ENCODE measurements at places on chromosomes 11 and 22.

DNA sequence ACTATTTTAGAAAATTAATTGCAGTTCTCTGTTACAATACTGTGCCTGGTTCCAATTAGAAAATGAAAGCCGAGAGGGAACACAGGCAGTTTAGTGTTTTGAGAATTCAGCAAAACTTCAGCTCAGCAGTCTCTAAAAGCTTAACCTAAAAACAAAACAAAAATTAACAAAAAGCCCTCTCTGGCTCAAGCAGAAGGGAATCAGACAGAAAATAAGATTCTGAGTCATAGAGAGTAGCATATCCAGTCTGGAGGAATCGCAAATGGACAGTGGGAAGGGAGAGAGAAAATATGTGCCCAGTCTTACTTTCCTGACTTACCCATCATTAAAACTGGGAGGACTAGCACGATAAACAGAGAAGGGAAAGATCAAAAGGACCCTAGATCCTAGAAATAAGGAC, 38.1 kb upstream of the CHRM4 start:
- DNase-seq = no peak

DNA sequence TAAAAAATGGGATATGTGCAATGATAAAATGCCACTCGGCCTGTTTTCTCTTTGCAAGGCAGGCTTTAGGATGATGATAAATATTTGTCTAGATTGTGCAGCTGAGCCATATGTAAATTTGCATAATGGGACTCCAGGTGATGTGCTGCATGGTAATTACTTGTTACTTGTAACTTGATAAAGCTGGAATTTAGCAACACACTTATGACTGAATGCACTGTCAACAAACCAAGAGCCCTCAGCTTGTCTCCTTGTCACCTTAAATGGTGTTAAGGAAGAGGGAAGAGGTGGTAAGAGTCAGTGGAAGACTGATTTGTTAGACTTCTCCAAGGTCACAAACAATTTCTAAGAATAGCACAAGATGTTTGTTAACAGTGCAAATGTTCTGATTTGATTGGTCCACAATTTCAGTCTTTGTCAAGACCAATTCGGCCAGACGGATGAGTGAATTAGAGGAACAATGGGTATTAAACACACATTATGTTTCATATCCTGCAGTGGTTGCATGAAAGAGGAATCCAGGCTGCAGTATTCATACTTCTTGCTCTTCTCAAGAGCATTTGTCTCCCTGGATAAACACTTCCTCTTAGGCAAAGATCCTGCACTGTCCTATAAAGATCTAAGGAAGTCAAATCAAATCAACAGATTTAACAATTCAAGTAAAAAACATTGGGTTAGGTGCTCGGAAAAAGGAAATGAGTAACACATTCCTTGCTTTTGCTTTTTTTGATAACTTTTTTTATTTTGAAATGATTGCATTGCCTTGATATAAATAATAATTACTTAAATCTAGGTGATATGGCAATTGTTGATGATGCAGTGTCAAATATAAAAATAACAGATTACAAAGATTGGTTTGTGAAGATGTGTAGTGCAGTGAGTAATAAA, 448.3 kb upstream of the DDI1 start:
- DNase-seq = no peak

GRCh38 chr11:113623114-113623513, 83.0 kb downstream of the TMPRSS5 start:
- DNase-seq = no peak

DNA sequence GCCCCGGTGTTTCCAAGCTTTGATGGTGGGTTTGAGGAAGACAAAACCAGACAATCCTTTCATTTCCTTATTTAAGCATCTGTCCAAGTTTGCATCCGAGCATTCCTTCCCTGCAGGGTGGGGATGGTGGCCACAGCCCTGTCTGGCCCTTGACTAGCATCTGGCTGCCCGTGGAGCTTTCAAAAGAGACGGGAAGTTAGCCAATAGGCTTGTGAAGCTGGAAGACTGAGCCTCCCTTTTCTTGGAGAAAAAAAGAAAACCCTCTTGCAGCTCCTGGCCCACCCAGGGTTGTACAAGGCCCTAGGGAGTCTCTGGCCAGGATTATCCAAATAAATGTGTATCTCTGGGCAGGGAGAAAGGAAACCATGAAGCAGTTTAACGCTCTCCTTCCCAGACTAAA, 60.6 kb downstream of the MICAL2 start:
- no peak for DNase-seq

DNA sequence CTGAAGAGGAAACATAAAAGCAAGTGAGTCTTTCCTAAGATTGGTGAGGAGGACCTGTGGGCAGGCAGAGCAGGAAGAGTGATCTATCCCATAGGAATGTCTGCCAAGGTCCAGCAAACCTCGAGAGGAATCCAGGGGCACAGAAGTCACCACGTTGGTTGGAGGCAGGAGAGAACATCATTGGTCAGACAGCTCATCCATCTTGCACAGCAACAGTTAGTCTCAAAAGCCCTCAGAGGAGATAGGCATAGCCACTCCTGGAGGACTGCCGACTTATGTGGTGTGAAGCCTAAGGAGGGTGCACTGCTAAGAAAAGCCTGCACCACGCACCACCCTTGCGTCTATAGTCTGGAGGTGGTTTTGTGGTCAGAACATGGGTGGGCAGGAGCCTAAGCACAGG, 109.1 kb downstream of the RASSF10 start:
- peak; percentile 63 for DNase-seq

GRCh38 chr11:34505874-34506273, 7.7 kb downstream of the ELF5 start:
- no peak for DNase-seq

DNA sequence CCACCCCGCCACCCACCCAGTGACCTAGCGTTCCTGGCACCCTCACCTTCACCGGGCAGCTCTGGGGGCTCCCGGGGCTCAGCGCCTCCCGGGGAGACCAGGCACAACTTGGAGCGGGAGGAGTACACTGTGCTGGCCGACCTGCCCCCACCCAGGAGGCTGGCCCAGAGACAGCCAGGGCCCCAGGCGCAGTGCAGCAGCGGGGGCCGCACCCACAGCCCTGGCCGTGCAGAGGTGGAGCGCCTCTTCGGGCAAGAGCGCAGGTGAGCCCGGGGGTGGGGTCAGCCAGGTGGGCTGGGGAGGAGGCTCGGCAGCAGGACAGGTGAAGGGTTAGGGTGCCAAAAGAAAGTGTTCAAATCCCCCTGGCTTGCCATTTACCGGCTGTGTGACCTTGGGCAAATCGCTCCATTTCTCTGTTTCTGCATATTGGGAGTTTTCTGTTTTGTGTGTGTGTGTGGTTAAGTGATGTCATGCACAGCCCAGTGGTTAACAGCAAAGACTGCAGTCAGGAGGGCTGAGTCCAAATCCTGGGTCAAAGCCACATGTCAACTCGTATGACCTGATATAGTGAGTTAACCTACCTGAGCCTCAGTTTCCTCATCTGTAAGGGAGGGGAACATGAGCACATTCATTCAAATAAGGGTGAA, 29.5 kb downstream of the TRIOBP start:
- no peak for DNase-seq

- DNase-seq = no peak
Observed at GRCh38 chr11:2867142-2867541, 18.4 kb downstream of the CDKN1C start.

GRCh38 chr22:24683691-24684090, 80.7 kb downstream of the GGT1 start:
- no peak for DNase-seq

DNA sequence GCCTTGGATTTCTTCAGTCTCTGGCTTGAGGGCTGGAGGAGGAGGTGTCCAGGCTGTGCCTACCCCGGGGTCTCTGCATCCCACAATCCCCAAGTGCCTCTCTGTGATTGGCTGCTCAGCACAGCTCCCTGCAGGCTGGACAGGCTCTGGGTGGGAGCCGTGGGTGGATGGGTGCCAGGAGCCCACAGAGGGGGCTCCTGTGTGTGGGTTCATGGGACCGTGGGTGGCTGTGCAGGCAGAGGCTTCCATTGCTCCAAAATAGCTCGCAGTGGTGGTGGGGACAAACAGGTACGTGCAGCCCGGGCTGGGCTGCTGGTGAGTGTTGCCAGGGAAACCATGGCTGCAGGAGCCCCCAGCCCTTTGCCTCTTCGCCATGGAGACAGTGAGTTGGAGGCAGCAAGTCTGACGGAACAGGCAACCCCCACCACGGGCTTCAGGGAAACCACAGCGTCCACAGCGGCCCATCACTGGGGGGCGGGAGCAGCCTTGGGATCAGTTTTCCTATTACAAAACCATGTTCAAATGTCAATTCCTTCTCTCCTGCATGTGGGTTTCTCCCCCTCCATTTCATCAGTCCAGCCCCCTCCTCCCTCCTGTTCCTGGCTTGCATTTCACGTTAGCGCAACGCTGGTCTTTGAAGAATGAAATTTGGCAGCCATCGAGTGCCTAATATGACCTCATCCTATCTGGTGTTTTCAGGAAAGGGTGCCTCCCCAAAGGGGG, 155.2 kb downstream of the TRIM29 start:
- no peak for DNase-seq

- DNase-seq = no peak
Observed at GRCh38 chr22:20580611-20581502, 73.4 kb downstream of the MED15 start.

DNA sequence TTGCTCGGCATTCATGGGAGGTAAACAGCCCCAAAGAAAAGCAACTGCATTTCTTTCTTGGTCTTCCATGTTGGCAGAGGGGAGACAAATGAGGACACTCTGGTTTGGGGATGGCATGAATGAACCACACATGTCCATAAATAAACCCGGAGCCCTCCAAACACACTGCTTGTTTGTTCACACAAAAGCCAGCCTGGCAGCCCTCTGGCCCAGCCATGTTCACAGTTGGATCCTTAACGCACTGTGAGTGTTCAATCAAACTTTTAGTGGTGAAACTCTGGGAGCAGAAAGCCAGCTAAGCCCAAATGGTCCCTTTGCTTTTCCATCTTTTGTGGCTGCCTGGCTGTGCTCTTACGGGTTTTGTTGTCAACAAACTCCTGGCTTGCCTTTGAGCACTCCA, 336.8 kb downstream of the CADM1 start:
- no peak for DNase-seq

DNA sequence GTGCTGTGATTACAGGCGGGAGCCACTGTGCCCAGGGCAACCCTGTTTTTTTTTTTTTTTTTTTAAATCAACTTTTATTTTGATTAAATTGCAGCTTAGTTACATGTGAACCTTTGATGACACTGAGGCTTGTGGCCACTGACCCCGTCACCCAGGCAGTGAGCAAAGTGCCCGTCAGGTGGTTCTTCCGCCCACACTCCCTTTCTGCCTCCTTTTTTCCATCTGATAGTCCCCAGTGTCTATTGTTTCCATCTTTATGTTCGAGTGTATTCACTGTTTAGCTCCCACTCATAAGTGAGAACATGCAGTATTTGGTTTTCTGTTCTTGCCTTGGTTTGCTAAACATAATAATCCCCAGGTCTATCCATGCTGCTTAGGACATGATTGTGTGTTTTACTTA, 110.9 kb upstream of the GRK3 start:
- DNase-seq = no peak

DNA sequence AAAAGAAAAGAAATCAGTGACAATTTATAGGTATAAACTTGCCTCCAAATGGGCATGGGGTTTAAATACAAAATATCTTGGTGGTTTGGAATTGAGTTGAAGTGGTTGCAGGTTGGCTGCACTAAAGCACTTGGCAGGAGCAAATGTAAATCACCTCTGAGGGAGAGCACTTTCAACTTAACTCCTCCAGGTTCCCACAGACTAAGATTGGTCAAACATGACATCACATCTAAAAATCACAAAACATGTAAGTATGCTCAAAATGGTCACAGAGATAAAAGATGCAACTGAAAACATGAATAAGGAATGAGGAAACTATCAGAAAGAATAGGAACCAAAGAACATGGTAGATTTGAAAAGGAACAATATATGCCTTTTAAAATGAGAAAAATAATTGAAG, 12.3 kb upstream of the SHANK3 start:
- no peak for DNase-seq

DNA sequence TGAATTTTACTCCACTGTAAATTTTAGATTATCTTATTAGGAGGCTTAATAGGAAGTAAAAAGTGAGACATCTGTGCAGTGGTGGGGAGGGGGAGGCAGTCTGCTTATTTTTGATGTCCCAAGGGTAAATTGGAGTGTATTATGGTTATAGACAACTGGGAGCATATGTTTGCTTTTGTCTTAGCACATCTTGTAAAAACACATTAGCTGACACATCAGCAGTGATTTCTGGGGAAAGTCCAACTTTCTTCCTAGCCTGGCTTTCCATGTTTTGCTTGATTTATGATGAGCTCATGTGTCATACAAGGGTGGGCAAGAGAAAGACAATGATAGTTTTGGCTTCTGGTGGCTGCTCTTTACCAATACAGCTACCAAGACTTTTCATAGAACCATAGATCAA, 4.0 kb downstream of the ANO3 start:
- no peak for DNase-seq
